ENCODE measurements at places on chromosomes 7 and 10.

- no peak for DNase-seq
These were observed 196.7 kb downstream of the SEMA3E start for GRCh38 chr7:83452256-83452655.

DNA sequence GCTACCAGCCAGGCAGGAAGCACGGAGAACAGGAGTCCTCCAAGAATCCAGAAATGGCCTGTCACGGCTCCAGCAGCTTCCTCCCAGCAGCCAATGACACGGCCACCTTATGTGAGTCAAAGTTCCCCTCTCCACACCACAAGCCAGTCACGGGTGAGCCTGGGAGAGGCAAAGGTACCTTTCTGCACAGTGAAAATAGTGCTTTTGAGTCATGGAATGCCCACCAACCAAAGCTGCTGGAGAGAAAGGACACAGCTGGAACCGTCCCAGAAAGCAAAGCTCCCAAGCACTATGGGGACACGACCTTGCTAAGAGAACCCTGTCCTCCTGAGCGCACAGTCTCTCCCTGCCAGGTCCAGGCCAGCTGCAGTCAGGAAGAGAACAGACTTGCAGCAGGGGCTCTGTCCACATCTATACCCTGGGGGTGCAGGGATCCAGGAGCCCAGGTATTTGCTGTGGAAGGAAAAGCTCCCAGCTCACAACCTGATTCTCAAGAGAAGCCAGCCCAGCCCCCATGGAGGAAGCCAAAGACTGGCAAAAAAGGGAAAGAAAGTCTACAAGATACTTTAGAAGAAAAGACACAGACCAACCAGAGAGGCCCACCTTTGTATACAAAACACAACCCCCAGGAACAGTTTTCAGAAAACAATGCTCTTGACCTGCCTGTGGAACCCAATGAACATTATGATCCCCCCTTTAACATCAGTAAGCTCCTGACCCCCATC lies 24.4 kb downstream of the C10orf71 start:
- no peak for DNase-seq

GRCh38 chr10:100341953-100342626 lies 4.9 kb upstream of the SCD start:
- peak; percentile 67 for DNase-seq

DNA sequence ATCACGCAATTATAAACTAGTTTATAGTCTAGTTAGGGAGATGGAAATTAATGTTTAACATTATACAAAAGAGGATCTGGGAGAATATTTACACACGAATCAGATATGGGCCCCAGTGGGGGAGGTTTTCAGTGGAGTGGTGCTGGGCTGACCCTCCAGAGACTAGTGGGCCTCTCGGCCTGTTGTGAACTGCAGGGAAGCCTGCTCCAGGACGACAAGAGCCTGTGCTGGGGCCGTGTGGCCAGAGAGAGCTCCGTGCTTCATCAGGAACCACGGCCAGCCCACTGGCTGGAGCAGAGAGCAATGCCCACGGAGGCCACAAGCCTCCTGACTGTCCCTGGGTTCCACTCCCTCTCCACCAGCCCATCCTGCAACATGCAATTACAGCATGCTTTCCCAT lies 11.3 kb upstream of the ESYT2 start:
- no peak for DNase-seq

DNA sequence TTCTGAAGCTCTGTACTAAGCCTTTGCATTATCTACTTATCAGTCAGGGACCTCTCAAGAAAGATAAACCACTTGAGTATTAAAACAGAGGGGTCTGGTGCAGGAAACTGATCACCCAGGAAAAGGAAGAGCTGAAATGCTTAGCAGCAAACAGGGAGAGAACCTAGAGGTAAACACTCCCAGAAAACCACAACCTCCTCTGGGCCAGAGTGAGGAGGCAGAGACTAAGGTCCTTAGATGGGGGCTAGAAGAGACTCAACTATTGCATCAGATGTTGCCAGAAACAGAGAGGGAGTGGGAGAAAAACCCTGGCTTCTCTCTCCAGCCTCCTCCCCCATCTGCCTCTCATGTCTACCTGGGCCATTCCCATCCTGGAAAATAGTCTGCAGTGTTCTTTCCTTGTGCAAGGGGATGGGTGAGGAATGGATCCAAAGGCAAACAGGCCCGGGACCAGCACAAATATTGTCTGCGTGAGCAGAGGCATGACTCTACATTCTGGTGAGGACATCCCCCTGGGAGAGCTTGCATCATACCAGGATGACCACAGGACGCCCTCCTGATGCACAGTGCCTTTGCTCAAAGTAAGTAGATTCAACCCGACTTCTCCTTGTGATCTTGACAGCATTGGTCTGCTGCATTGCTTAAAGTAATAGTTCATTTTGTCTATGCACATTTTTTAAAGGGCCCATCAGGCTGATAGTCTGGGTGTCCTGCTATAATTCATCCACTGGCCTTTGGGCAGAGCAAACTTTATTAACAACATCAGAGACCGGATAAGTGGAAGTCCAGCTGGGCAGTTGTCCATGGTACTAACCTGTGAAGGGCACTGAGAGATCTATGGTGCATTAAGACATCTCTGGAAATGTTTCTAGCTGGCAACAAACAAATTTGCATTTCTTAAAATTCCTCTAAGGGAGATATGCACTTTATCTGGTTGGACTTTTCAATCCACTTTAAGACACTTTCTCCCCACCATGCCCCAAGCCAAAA lies 22.4 kb upstream of the ODAD2 start:
- DNase-seq, result no peak

DNA sequence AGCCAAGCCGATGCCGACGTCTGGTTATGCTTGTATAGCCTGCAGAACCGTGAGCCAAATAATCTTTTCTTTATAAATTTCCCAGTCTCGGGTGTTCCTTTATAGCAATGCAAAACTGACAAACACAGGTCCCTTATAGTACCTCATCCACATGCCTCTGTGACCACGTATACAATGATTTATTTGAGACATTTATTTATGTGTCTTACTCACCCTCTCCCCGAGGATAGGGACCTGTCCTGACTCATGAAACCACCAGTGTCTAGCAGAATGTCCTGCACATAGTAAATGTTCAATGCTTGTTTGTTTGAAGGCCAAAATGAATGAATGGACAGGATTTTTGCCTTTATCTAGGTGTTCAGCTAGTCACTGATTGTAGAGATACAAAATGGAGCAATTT lies 147.9 kb upstream of the FZD8 start:
- DNase-seq, result no peak

DNA sequence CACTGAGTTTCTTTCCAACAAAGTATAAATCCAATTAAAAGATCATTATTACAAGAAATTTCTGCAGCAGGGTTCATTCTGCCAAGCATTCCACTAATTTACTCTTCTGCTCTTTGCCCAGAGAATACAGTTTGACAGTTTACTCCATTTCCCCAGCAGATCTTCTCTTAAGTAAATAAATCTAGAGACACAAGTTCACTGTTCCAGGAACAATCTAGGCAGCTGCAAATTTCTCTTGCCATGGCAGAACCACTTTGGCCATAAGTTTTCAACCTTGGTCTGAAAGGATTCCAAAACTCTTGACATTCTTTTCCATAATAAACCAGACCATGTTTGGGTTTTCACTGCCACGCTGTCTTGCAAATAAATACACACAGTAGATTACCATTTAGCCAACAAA lies 11.5 kb downstream of the RGS10 start:
- DNase-seq, result no peak

DNA sequence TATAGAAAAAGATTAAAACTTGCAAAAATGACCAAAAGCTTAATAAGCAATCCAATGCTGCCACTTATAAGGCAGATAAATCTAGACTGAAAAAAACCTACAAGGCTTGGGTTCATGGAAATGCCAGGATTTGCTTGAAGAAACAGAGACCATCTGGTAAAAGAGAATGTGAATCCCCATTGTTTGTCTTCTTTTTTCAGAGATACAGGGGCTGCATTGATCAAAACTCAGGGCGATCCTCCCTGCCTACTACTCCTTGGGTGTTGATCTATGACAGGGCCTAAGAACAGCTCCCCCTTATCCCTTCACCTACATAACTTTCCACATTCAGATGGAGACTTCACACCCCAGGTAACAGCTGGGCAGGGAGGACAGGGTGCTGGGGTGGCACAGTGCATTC lies 3.3 kb upstream of the TSGA13 start:
- DNase-seq, result no peak

DNA sequence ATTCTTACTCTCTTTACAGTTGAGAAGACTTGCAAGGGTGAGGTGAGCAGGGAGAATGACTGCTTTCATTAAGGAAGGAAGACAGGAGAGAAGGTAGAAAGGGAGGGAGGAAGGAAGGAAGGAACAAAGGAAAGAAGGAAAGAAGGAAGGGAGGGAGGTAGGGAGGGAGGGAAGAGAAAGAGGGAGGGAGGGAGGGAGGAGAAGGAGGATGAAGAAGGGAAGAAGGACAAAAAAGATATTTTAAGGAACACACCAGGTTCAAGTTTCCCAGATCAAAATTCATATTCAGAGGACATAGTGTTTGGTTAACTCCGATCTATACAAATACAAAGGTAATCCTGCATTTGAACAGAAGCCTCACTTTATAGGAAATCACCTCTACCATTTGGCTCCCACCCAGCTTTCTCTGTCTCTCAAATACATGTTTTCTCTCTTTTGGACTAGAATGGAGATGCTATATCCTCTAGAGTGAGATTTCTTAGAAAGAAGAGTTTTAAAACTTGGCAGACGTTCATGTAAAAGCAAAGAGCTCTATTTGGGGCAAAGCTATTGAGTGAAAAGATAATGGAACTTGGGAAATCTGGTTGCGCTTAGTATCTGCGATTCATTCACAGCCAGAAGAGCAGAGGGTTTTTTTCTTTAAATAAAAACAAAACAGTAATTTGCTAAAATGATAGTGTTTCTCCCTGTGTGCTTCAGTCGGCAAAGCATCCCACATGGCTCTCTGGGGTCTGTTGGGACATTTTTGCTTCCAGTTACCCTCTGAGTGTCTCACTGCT lies 261.9 kb upstream of the LYZL1 start:
- DNase-seq, result no peak

DNA sequence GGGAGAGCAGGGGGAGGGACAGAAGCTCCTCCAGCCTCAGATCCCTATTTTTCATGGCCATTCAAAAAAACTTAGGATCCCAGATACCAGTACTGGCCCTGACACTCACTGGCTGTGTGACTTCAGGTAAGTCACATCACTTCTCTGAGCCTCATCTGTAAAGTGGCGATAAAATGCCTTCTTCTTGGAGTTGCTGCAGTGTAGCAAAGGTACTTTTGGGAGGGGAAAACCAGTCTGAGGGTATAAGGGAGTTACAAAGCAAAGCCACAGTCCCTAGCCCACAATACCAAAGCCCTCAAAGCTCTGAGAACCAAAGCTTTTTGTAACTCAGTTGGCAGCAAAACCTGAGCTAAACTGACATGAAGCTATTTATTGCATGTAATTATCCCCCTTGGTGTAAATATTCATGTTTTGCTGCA lies 43.4 kb upstream of the COL13A1 start:
- no peak for DNase-seq

DNA sequence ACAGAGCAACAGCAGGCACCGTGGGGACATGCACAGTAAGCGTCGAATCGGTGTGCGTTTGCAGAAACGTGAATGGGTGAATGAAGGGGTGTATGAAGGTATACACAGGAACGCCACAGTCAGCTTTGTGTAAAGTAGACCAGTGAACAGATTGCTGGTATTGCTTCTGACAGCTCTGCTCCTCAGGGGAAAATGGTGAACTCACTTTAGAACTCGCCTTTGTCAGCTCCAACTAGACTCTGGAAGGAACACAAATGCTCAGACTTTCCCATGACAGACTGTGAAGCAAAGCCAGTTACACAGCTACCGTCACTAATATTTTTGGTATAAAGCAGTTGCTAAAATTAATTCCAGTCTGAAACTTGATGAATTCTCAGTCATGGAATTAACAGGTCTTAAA lies 78.9 kb downstream of the CUX1 start:
- DNase-seq, result no peak

DNA sequence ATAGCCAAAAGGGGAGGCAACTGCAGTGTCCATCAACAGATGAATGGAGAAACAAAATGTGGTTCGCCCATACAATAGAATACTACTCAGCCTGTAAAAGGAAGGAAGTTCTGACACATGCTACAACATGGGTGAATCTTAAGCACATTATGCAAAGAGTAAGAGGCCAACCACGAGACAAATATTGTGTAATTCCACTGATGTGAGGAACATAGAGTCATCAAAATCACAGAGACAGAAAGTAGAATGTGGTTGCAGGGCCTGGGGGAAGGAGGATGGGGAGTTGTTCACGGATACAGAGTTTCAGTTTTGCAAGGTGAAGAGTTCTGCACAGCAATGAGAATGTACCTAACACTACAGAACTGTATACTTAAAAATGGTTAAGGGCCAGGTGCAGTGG lies 13.7 kb upstream of the C10orf71 start:
- no peak for DNase-seq

- no peak for DNase-seq
These were observed 26.0 kb downstream of the RBM17 start for GRCh38 chr10:6114805-6115341.

DNA sequence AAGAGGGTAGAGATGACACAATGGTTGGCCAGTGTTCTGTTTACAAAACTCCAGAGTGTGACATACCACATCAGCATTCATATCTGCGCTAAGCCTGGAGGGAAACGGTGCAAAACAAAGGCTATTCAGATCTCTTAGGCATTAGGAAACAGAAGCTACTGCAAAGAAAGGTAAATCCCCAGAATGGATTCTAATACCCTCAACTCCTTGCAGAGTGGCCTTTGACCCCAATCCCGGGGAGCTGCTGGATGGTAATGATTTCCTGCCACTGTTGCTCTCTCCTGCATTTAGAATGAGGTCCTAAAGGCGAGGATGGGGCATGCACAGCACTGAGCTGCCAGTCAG lies 65.2 kb downstream of the AOAH start:
- no peak for DNase-seq

- no peak for DNase-seq
These were observed 367.3 kb downstream of the CXCL12 start for GRCh38 chr10:44017483-44018145.

DNA sequence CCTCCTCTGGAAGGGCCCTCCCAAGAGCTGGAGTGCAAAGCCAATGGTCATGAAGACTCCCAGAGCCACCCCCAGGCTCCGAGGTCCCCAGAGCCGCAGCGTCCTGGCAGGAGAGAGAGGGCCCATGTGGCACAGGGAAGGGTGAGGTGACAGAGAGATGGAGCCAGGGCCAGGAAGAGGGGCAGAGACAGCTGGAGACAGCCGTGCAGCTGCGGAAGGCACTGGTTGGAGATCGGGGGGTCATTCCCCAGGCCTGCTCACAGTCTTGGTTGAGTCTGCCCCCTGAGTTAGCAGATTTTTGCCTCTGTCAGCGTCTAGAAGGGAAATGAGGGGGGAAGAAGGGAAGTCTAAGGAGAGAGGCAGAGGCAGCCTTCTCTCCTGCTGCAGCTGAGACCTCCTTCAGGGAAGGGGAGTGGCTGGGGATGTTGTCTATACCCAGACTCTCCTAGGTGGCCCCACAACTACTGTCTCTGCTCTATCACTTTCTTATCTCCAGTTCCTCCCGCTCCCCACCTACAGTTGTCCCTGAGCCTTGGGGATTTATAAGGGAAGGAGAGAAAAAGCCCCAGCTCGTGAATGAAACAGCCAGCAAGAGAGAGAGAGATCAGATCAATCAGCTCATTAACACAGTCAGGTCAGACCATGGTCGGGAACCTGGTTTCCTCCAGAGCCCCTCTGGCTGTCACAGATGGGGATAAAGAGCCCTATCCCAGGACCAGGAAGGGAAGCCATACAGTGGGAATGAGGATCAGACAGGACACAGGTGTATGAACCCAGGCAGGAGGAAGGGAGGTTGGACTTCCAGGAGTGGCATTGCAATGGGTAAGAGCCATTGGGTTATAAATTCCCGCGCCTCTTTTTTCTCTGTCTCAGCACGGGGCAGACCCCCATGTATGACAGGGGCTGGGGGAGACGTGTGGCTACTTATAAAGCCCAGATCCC lies 1.2 kb downstream of the GAL3ST4 start:
- no peak for DNase-seq

- DNase-seq, result no peak
These were observed 141.8 kb upstream of the C1QL3 start for GRCh38 chr10:16663444-16663843.

Measured in NAMALWA (cell line).